Activated CD4-positive, alpha-beta T cell treated with anti-CD3 and anti-CD28 coated beads, Interleukin-2, amount 10 ng/mL, durations not matched to agents 7 days and 5 days (primary cell): ENCODE measurements at places on chromosomes 1 and 21. TPM values are rescaled to one million over a fixed set of nuclear protein-coding genes. Genes with fewer than 3 reads are reported as not detected.

The NR5A2 gene
- not detected for total RNA-seq

The SGIP1 gene
- not detected for total RNA-seq

The LDLRAD1 gene
- not detected for total RNA-seq

The FAM131C gene
- total RNA-seq = 1.1 TPM

The OR2T2 gene
- total RNA-seq = not detected

The RGS13 gene
- total RNA-seq = not detected

The NPL gene
- total RNA-seq = 3.1 TPM

The ELF3 gene
- total RNA-seq = 0.22 TPM
